ENCODE measurements at places on chromosomes 5 and 9.

DNA sequence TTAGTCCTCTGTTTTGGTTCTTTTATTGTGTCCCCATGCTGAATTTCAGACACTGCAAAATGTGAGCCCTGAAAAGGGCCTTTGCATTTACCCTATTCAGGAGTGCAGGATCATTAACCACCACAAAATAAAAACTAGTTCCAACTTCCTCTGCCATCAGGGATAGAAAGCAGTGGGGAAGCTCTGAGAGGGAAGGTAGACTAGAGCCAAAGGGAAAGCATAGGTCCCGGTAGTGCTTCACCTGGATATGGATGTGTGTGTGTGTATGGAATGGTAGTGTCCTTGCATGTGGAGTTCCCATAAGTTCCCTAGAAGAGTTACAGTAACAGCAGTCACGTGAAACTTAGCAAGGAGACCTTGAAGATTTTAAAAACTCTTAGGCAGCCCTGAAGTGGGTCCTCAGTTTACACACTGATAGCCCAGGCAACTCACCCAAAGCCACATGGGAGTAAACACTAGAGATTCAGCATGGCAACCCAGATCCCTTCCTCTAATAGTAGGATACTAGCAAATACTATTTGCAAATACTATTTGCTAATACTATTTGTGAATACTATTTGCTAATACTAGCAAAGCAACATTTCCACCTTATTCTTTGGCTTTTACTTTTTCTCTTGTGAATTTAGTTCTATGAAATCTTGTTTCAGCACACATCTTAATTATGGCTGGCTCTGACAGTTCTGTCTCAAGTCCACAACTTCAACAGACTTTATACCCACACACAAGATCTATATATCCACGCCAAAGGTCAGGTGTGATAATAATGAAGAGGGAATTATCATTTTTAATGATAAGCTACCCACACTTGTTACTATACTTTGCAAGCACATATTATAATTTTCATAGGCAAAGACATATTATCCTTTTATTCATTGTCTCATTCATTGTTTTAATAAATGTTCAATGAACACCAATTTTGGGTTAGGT, 70.4 kb upstream of the IFNE start:
- DNase-seq, result no peak

- DNase-seq, result no peak
Measured at GRCh38 chr5:114118511-114118910, 243.4 kb upstream of the KCNN2 start.

GRCh38 chr9:3028535-3028934, 184.6 kb upstream of the PUM3 start:
- DNase-seq, result no peak

GRCh38 chr5:88248743-88249540, 19.7 kb downstream of the TMEM161B start:
- DNase-seq, result no peak

- no peak for DNase-seq
Measured at GRCh38 chr9:14434971-14435718, 121.2 kb upstream of the NFIB start.

- DNase-seq, result no peak
Measured at GRCh38 chr9:4886698-4887097, 94.0 kb downstream of the RCL1 start.

GRCh38 chr5:34688015-34688810, 32.1 kb downstream of the RAI14 start:
- no peak for DNase-seq

- DNase-seq, result no peak
Measured at GRCh38 chr9:16417749-16418148, 452.7 kb downstream of the BNC2 start.

DNA sequence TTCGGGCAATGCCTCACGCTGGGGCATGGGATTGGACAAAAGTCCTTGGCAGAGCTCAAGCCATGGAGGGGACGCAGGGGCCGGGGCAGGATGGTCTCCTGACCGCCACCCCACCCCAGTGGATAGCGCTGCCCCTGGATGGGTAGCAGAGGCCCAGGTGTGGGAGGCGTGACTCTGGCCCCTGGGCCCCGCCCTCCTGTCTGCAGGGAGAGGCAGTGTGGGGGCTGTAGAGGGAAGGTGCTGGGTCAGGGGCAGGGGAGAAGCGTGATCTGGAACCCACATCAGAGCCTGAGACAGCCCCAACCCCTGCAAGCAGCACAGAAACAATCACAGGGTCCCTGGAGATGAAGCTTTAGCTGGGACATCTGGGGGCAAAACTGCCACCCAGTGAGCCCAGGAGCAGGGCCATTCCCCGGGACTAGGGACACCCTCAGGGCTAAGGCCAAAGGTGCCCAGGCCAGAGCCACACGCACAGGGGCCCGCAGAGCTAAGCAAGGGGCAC, 36.2 kb downstream of the NACC2 start:
- no peak for DNase-seq

DNA sequence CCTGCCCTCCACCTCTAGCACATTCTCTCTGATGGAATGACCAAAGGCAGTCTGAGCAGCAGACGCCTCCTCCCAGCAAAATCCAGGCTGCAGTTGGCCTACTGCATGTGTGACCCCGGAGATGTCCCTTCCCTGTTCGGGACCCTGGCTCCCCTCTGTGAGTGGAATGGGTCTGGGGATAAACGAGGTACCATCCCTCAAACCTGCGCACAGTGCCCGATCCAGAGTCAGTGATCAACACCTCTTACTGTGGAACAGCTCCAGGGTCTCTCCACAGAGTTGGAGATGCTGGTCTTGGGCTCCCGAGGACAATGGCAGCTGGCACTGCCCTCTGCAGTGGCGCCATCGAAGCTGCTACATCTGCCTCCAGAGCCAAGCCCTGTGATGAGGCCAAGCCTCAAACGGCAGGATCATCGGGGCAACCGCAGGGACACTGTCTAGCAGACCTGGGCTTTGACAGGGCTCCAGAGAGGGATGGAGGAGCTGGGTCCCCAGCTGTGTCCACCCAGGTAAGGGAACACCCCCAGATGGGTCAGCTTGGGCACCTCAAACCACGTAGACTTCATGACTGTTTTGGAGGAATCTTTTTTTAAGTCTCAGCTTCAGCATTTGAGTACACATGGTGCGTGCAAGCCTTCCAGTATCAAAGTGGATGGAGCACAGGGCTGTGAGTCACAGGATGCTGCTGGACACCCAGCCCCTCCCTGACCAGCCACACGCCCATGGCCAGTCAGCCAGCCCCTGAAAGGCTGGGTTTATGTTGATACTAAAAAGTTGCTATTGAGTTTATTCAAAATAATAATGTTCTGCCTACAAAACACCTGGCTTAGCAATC, 13.0 kb downstream of the MED10 start:
- no peak for DNase-seq

All from right lobe of liver (tissue), 6 donors.